ENCODE measurements at places on chromosomes 12 and 14.

DNA sequence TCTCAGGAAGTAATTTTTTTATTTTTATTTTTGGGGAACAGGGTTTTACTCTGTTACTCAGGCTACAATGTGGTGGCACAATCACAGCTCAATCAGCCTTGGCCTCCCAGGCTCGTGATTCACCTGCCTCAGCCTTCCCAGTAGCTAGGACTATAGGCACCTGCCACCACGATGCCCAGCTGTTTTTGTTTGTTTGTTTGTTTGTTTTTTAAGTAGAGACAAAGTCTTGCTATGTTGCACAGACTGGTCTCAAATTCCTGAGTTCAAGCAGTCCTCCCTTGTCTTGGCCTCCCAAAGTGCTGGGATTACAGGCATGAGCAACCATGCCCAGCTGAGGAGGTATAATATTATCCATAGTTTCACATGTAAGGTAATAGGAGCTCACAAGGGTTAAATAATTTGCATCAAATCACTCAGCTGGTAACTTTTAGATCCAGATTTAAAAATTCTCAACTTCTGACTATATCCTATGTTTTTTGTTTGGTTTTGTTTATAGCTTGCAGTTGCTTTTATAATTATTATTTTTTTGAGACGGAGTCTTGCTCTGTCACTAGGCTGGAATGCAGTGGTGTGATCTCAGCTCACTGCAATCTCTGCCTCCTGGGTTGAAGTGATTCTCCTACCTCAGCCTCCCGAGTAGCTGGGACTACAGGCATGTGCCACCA, 629.3 kb downstream of the DIO2 start:
- no peak for DNase-seq

GRCh38 chr12:67320614-67321295, 51.6 kb downstream of the CAND1 start:
- DNase-seq: no peak

GRCh38 chr14:68723808-68724268, 69.0 kb downstream of the ZFP36L1 start:
- no peak for DNase-seq

GRCh38 chr12:45273717-45274271, 57.9 kb downstream of the ANO6 start:
- no peak for DNase-seq

DNA sequence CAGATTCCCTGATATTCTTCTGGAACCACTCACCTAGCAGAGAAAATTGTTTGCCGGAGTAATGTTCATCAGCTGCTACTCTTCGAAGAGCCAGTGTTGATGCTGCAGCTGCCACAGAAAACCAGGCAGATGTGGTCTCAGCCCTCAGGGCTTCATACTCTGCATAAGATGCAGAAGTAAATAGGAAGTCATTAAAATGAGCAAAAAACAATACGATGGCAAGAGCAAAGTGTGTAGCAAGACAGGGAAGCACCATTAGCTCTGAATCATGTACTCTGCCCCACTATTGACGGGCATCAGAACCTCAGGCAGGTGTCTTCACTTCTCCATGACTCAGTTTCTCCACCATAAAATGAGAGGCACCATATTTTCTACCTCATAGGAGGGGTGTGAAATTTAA, 991.6 kb upstream of the TMEM132C start:
- DNase-seq: no peak

DNA sequence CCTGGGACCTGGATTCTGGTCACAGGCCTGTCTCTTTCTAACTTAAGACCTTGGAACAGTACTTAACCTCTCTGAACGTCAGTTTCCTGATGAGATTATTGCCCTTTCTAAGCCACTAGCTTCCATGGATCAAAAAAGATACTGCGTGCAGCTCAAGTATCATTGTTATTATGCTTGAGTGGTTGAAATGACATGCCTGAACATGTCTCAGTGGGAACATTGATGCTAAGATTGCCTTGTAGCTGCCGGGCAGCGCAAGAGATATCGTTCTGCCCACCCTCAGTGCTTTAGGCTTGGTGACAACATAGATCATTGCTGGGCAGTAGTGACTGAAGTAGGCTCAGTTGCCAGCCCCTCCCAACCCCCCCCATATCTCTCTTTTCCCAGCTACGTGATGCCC, 131.9 kb downstream of the SMOC1 start:
- DNase-seq: no peak

GRCh38 chr14:92466059-92466458, 47.5 kb upstream of the RIN3 start:
- DNase-seq: no peak

DNA sequence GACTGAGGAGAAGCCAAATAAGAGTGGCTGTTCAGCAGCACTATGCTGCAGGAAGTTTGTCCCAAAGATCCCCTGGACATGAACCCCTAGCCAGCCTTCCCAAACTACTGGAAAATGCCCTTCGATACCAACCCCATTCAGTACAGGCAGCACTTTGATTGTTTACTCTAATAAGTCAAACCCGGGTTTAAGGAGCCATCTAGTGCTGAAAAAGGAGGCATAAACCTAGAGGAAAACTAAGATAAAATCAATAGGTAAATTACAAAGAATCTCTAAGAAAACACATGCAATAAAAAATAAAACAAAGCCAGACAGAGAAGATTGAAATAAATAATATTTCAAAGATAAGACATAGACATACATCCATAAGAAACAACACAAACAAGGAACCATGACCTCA, 771.6 kb downstream of the RPS29 start:
- no peak for DNase-seq

- no peak for DNase-seq
These were observed 380.4 kb upstream of the CCDC196 start for GRCh38 chr14:66105815-66106214.
